Sigmoid colon (tissue), 7 donors: ENCODE measurements at places on chromosomes 11 and 22.

DNA sequence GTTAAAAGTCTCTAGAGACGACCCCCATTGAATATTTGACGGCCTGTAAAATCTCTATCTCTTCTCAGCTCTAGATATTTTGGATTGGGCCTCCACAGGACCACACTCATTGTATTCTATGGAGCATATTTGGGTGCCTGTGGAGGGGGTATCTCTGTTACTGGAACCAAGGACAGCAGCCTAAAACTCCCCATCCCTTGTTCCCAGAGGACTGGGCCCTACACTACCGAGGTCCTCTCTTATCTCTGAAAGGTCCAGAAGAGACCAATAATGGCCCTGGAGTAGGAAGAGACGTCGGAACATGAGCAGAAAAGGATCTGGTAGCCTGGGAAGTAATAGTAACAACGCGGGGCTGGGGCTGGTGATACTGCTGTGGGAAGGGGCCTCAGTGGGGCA lies 542 bp downstream of the HPS4 start:
- DNase-seq = no peak

GRCh38 chr11:3995307-3995706 lies 99.3 kb upstream of the RRM1 start:
- no peak for DNase-seq

DNA sequence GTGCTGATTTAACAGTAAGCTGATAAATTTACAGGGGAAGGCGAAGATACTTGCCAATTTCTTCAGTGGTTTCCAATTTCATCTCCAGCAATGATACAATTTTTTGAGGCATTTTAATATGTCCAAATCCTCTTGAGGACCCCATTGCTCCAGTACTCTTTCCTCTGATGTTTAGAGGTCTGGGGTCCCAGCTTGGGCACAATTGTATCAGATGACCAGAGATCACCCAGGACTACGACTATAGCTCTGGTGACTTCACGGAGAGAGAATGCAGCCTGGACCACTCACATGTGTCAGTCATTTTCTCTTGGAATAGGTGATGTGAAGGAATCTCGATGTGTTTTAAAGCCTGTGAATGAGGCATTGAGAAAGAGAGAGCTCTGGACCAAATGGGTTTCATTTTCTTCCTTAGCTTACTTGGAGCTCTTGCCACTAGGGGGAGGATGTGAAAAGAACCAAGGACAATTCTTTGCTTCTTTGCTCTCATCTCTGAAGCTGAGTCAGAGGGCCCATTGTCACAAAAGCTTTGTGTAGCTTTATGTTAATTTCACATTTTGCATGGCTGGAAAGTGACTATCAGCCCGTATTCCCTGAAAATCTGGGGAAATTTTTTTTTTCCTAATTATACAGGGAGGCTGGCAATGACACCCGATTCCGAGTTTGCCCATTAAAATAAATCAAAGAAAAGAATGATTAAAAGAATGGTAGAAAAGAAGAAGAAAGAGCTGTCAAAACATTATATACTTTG lies 6.7 kb upstream of the CCDC90B start:
- no peak for DNase-seq

- DNase-seq = peak; percentile 89
These were observed 4.6 kb downstream of the PHOX2A start for GRCh38 chr11:72239313-72239848.

DNA sequence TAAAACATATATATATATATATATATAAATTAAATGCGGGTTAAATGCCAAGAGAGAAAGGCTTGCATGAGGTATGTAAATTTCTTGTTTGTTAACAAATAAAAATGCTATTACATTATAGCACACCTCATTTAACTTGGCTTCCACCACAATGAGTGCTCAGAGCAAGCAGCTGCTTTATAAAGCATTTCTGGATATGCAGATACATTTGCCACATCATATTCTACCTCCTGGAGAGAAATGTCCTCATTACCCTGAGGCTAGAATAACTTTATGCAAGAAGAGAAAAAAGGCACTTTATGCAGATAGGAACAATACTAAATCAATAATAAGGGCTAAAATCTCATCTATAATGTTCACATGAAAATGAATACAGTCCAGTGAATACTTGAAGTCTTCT lies 181.7 kb upstream of the CCDC90B start:
- no peak for DNase-seq

DNA sequence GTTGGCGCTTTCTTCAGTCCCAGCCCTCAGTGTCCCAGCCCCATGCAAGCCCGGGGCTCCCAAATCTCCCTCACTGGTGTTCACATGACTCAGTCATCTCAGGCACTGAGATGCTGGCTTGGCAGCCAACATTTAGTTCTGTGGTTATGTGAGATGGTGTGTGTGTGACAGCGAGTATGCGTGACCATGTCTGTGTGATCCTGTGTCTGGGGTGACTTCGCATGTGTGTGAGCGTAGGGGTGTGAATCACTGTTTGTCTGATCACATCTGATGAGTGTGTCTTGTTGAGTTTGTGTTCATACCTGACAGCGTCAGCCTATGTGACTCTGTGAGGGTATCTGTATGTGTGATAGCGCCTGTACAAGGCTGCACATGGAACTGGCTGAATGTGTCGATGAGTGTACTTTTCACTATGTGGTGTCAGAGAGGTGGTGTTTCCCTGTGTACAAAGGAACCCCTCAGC lies 16.2 kb downstream of the CREB3L1 start:
- DNase-seq = no peak

GRCh38 chr11:44404301-44404700 lies 94.4 kb upstream of the ALX4 start:
- DNase-seq = no peak

DNA sequence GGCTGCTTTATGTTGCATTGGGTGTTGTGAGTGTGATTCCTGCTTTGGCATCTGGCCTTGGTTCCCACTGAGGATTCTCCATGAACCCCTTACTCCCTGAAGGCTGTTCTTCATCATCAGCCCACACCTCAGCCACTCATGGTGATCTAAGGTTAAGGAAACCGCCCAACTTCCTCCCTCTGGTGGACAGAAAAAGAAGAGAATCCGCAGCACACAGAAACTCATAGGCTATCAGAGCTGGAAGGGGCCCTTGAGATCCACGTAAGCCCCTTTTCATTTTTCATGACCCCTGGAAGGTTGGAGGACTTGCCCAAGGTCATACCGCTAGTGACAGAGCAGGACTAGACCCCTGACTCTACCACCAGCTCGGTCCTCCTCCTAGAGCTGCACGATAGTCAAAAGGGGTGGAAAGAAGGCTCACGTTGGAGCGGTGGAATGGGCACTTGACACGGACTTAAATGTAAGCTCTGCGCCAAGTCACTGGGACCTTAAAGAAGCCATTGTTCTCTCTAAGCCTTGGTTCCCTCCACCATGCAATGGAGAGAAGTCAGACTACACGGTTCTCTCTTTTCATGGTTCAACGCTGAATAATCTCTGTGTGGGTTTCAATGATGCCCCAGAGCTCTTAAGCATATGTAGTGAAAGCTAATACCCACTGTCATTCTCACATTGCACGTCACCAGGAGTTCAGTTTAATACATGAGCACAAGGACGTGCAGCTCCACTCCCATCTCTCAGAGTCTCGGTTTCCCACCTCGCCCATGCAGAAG lies 83.6 kb upstream of the CRTAM start:
- peak; percentile 27 for DNase-seq

- DNase-seq = no peak
These were observed 710 bp downstream of the TUB start for GRCh38 chr11:8081591-8082250.

DNA sequence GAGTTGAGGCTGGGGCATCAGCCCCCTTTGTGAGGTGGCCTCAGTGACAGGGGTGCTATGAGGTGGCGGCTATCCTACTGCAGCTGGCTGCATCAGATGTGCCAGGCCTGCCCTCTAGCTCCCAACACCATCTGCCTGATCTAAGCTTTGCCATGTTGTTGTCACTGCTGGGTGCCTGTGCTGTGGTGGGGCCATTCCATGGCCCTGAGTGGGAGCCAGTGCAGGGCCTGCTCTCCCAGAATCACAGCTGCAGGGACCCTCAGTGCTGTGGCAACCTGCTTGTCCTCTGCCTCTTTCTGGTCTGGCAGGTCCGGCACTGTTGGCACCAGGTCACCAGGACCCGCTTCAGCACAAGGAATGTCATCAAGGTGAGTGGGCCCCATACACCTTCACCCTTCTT lies 1.8 kb upstream of the SNU13 start:
- DNase-seq = peak; percentile 54

GRCh38 chr11:2734181-2735052 lies 34.6 kb upstream of the KCNQ1OT1 start:
- DNase-seq = no peak

GRCh38 chr11:71566081-71566620 lies 788 bp downstream of the KRTAP5-10 start:
- DNase-seq = no peak

DNA sequence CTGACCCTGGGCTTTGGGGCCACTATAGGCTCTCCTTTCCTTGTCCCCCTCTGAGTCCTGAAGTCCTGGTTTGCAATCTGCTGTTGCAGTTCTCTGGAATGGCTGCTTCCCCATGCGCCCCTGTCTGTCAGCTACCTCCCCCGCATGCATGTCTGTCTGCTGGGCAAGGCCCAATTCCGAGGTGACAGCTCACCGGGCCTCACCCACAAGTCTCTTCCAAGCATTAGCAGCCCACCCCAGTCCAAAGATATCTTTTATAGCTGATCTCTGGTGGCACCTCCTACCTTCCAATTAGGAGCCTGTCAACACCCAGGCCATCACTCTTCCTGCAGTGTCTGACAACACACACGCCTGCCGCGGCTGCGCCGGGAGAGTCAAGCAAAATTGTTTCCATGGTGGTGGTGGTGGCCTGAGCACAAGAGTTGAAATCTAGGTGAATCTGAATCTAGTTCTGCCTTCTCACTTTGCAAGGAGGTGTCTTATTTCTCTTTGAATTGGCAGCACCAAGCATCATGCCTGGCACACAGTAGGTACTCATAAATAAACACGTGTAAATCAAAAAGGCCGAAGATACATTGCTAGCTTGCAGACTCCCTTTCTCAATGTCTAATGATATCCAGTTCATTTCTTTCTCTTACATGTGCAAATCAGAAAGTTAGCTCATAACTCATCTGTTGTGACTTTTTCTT lies 1.2 kb upstream of the LMO2 start:
- DNase-seq = no peak

DNA sequence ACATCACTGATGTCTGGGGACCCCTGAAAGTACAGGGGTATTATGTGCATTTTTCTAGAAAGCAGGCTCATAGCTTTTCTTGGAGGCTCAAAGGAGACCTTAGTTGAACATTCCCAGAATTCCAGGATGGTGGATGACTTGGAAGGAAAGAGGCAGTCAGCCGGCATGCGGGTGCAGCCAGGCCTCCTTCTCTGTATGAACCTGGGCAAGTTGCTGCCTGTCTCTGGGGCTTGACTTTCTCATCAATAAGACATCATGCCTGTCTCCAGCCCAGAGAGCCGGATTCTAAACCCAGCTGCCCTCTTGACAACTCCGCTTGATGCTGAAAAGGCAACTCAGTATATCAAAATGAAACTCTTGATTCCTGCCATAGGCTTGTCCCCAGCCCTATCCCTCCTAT lies 12.6 kb downstream of the MS4A15 start:
- peak; percentile 34 for DNase-seq

- DNase-seq = no peak
These were observed 31.3 kb downstream of the ATP6V1E1 start for GRCh38 chr22:17597217-17597616.

DNA sequence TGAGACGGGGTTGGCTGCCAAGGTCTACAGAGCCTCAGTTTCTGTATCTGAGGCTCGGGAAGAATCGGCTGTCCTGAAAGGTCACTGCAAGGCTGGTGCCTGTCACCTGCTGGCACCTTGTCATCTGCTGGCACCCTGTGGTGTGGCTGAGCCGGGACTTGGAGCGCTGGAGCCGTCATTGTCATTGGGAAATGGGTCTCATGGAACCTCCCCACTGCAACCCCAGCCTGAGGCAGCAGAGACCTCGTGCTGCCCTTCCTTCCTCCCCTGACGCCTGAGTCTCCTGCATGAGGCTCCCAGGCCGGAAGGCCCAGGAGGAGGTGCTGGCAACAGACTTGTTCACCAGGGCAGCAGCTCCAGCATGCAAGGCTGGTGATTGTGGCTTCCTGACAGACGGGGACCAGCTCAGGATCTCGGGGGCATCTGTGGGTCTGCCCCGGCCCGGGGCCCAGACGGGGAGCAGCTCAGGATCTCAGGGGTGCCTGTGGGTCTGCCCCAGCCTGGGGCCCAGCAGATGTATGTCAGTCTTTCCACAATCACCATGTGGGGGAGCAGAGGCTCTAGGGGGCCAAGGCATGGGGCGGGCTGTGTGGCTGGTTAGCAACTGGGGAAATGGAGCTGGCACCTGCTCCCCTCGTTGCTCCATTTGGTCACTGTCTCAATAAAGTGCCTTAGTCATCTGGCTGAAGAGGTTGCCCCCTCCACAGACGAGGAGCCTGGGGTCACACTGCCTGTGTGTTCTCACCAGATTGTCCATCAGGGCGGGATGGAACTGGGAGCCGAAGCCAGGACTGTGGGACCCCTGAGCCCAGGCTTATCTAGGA lies 668.7 kb downstream of the BRD1 start:
- peak; percentile 59 for DNase-seq

GRCh38 chr11:73246303-73246702 lies 25.8 kb upstream of the P2RY6 start:
- DNase-seq = no peak

DNA sequence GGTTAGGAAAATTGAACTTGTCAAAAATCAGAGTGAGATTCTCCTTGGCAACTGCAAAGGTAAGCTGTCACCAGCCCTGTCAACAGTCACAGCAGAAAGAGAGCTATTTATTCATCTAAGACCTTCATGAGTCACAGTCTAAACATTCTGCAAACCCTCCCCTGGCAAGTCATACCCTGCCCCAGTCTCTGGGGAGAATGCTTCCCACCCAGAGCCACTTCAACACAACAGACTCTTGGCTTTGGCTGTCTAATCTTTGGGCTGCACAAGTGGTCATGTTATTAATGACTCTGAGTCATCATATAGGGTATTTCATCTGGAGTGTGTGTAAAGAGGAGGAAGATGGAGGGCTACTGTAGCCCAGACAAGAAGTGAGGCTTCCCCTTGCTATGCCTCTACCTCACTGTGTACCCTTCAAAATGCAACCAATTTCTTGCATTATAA lies 153.4 kb downstream of the CCDC34 start:
- DNase-seq = no peak

- DNase-seq = no peak
These were observed 402.4 kb downstream of the MN1 start for GRCh38 chr22:27399161-27399560.

DNA sequence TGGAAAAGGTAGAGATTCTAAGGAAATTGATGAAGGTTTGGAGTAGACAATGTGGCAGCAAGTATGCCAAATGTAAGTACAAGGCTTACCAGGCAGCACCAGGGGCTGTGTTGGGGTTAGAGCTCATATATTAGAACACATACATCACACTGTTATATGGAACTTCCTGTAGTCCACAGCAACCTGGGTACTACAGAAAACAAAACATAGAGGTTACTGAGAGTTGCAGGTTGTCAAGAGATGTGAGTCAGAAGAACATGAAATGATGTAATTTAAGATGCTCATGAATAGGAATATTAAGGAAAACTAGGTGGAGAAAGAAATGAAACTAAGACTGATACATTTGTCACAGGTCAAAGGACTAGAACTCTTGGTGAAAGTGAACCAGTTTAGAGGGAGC lies 22.0 kb downstream of the FAT3 start:
- DNase-seq = no peak
